ENCODE measurements at places on chromosomes 7 and 10.

DNA sequence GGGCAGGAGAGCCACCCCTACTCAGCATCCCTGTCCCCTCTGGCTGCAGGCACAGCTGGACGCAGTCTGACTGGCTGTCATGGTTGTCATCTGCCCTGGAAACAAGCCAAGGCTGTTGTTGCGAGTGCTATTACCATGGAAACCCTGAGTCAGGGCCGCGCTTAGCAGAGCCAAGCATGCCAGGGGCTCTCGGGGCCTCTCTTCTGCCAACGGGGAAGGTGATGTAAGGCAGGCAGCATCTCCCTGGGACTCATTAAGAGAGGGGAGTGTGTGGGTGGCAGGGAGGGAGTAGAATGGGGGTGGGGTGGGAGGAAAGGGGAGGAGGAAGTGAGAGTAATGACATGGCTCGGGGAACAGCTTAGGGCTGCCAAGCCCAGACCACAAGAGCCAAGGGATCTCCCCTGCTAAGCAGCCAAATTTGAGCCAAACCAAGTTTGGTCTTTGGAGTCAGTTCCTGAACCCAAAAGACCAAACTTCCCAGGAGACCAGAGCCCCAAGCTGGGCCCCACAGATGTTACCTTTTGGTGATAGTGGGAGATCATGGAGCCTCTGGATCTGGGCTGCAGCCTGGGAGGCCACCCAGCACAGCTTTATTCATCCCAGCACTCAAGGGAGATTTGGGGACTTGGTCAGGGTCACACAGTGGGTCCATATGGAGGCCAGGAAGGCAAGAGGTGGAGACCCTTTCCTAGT, 67.6 kb downstream of the TMEM130 start:
- no peak for DNase-seq

DNA sequence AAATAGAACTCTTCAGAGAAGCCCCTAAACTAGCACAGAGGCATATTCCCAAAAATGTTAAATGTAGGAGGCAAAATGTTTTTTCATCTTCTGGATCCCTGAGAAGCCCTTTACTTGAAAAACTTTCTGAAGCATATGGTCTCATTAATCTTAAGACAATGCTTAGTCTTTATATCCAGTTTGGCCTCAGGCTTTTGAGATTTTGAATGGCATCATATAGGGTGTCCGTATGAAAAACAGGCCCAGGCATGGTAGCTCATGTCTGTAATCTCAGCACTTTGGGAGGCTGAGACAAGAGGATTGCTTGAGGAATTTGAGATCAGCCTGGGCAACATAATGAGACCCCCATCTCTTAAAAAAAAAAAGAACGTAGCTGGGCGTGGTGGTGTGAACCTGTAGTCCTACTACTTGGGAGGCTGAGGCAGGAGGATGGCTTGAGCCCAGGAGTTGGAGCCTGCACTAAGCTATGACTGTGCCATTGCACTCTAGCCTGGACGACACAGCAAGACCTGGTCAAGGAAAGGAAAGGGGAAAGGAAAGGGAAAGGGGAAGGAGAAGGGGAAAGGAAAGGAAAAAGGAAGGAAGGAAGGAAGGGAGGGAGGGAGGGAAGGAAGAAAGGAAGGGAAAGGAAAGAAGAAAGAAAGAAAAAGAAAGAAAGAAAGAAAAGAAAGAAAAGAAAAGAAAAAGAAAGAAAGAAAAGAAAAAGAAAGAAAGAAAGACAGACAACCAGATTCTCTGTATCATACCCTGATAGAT, 119.4 kb downstream of the CDK6 start:
- DNase-seq = no peak

GRCh38 chr7:73992101-73992562, 35.8 kb upstream of the ELN start:
- no peak for DNase-seq

GRCh38 chr7:79709574-79710409, 256.3 kb upstream of the MAGI2 start:
- no peak for DNase-seq

DNA sequence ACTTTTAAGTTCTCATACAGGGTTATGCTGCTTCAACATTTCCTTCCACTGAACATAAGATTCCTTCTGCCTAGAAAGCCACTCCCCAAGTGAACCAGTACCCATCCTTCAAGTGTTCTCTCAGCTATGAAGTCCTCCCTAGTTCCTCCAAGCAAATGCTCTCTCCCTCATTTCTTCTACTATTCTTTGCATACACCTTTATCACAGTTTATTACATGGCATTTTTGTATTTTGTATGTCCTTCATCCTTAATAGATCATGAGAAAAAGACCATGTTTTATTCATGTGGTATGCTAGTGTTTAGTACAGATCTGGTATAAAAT, 1.9 kb downstream of the SYPL1 start:
- DNase-seq = no peak

GRCh38 chr7:113086431-113086888, at the start of gene GPR85:
GPR85 (minus strand) TSS chr7:113086827; CDS start chr7:113084721, 2,106 bp downstream.
- DNase-seq = no peak

GRCh38 chr7:2851497-2851896, 7.4 kb upstream of the GNA12 start:
- DNase-seq = no peak
